Eye (tissue), 1 donor: ENCODE measurements at places on chromosomes 13 and 19.

DNA sequence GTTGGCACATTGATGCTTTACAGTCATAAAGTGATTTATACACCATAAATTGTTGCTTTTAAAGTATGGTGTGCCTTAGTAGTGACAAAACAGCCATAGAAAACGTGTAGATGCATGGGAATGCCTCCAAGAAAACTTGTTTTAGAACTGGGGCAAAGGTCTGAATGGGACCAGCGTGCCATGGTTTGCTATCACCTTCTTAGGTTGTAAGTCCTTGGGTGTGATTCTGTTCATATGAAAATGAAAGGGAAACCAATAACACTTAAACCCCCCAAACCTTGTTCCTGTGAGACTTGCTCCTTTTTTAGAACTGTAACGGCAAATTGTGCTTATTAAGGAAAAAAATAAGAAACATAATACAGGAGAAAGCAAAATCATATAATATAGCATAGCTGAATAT is 603.3 kb upstream of the SLITRK6 start:
- no peak for DNase-seq

DNA sequence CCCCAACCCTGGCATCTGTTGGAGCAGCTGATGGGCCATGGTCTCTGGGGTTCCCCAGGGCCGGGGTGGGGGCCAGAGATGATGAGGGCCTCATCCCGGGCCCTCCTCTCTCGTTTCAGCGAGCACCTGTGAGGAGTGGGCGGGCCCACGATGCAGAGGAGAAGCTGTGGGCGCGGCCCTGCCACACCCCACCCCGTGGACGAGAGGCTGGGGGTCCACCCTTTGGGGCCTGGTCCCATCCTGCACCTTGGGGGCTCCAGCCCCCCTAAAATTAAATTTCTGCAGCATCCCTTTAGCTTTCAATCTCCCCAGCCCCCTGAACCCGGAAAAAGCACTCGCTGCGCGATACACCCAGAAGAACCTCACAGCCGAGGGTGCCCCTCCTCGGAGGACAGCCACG is 5.6 kb downstream of the HMG20B start:
- DNase-seq, result no peak

DNA sequence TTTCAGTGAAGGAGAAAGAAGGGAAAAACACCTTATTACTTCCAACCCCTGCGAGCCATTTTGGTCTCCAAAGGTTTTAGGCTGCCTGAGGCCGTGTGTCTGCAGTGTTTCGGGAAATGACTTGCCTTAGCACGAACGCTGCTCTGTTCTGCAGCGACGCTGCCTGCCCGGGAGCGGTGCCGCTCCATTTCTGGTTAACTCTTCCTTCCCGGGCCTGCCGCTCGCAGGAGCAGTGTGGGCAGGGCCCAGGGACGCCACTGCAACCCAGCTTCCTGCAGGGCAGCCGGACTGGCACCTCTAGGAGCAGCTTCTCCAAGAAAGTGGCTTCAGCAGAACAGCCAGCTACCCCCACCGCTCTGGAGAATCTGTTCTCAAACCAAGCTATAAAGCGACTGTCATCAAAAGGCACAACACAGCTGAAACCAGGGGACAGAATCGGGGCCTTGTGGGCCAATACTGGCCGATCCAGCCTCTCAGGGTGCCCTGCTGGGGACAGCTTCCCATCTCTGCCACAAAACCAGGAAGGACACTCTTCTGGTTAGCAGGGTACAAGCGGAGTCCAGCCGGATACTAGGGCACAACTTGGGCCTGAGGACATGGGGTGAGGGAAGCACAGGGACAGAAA is 72.2 kb downstream of the KCTD15 start:
- peak; percentile 78 for DNase-seq

GRCh38 chr19:15293781-15294491 is 38.4 kb downstream of the BRD4 start:
- no peak for DNase-seq

DNA sequence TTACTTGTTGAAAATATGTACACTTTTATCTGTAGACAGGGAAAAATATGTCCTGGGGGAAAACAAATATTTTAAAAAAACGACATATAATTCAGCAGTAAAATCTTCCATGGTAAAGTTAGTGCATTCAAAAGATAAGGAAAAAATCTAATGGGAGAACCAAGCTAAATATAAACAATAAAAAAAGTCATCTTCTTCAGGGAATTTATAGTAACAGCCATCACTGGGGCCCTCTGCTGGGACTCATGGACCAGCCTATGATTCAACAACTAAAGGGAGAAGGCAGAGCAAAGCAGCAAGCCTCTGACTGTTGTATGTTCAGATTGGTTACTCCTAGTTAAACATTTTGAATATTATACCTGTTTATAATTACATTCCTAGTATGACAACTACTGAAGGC is 93.0 kb downstream of the ITGBL1 start:
- DNase-seq, result no peak
